ENCODE measurements at places on chromosomes 13 and 19.

- no peak for DNase-seq
Observed at GRCh38 chr13:29905845-29906244, 55.4 kb upstream of the UBL3 start.

- no peak for DNase-seq
Observed at GRCh38 chr13:30416471-30416870, 5.8 kb upstream of the UBE2L5 start.

DNA sequence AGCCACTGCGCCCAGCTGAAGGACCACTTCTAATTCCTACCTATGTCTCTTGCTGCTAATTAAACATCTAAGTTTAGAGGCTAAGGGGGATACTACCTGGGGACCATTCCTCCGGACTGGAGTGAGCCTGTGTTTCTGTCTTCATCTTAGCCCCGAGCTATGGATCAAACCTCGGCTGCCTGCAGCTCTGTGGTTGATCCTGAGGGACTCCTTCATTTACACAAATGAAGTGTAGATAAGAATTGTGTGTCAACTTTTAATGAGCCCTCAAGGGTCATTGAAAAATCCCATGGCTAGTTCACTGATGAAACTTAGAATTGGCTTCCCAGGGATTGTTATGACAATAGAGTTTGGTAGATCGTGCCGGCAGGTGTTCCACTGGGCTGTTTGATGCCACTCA is 31.5 kb upstream of the OR10H1 start:
- DNase-seq = no peak

GRCh38 chr19:53019684-53020083 is 6.0 kb downstream of the ERVV-1 start:
- no peak for DNase-seq

GRCh38 chr19:40282920-40283319 is 2.2 kb downstream of the AKT2 start:
- no peak for DNase-seq

DNA sequence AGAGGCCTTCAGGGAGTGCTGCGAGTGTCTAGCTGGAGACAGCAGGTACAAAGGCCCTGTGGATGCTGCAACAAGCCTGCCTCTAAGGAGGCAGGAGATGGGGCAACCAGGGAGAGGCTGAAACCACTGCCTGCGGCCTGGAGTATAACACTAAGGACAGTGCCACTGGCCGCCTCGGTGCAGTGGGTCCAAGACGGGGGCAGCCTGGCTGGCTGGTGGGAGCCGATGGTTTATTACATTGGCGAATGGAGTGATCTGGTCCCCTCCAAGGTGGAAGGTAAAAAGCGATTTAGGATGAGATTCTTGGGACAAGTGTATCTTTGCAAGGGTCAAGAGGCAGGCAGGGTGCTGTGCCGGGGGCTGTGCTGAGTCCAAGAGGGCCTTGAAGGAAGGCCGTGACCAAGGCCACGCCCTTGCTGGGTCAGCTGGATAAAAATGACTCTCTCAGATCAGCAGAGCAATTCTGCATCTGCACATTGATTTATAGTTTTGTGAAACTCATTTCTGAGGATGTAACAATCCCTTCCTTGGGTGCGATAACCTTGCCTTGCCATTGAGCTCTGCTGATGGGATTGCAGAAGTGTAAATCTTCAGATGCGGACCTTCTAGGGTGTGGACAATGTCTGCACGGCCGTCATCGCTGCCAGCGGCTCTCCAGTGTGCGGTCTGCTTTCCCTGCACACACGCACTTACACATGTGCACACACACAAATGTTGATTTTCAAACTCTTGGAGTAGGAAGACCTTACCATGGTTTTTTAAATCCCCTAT is 6.0 kb downstream of the TMEM255B start:
- no peak for DNase-seq
